ENCODE measurements at places on chromosomes 3 and 15. TPM values are rescaled to one million over a fixed set of nuclear protein-coding genes. Genes with fewer than 3 reads are reported as not detected.

Gene ASB14
- total RNA-seq, result not detected

Gene SEMA3B
- 0.49 TPM for total RNA-seq

Gene LRRC31
- not detected for total RNA-seq

Gene WDR93
- total RNA-seq, result not detected

DNA sequence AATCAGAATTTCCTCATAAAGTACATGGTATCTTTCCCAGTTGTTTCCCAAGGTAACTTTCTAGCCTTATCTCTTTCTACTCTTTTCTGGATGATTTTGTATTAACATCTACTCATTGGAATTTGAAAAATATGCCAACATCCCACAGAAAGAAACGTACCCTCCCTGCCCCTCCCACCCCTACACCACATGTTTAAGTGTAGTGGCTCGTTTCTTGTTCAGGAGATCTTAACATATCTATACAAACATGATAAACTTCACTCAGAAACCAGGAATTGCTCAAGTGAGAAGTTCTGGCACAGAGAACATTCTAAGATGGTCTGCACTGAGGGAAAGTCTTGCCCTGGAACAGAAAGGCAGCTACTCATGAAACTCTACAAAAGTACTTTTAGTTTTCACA, 404.7 kb downstream of the SOX2 start:
- no peak for DNase-seq

- DNase-seq, result no peak
Observed at GRCh38 chr3:193168931-193169330, 72.1 kb upstream of the PLAAT1 start.

GRCh38 chr15:49908236-49908932, 210.6 kb downstream of the ATP8B4 start:
- DNase-seq, result no peak

DNA sequence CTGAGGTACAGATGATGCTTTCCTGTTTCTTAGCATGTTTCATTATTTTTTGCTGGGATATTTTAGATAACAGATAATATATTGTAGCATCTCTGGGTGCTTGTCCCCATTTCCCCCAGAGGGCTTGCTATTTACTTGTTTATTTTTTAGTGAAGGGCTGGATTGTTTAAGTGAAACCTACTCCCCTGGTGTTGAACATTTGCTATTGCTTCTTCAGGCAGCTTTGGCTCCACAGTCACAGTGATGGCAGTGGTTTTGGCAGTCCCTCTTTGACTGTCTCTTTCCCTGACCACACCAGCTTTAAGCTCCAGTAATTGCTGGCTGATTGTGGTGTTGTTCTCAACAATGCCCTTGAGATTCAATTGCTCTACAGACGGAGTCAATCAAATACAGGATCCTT, 128.9 kb downstream of the KLF13 start:
- DNase-seq, result no peak

DNA sequence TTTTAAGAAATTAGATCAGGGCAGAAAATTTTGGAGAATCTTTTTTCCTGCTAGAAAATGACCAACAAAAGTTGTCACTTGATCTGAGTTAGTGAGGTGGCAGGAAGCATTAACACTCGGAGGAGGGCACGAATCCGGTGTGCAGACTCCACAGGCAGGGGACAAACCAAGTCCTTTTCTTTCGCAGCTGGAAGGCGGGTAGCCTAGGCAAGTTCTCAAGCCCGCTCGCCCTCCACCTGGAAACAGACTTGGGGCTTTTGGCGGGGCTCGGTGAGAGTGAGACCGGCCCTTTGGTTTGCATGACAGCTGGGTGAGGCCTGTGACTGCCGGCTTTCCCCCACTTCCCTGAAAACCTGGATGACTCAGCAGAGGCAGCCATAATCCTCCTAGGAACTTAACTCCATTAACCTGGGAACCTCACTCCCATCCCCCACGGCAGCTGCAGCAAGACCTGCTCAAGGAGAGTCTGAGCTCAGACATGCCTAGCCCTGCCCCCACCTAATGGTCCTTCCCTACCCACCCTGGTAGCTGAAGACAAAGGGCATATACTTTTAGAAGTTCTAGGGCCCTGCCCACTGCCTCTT, 134.8 kb downstream of the MFSD1 start:
- no peak for DNase-seq

DNA sequence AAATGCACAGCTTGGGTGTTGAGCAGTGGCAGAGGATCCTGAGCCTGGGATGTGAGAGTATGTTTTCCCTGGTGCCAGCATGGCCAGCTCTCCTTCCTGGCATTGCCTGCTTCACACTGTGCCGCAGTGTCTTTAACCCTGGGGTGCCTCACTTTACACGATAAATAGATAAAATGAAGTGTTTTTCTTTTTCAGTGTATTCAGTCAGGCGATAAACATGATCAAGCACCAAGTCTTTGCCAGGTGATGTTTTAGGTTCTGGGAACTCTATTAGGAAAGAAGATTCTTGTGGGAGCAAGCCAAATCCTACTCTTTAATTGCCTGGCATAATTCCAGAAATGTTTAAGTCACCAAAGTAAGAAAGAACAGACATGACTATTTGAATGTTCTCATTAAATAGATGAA, 14.0 kb downstream of the ABHD6 start:
- no peak for DNase-seq

DNA sequence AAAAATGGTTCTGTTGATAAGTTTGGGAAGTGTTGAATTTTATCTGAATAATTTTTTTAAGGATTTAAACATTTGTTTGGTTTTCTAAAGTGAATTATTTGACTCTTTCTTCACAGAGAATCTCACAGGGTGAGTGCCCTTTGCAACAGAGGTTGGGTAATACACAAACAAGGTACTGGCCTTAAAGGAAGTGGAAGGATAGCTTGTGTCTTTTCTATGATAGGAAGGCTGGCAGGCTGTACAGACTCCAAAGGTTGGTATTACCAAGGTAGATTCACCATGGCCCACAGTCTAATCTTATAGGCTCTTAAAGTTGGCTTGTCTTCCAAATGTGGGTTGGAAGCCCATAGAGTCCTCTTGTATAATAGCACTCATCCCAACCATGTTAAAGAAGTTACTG, 311.5 kb downstream of the SV2B start:
- DNase-seq, result no peak

DNA sequence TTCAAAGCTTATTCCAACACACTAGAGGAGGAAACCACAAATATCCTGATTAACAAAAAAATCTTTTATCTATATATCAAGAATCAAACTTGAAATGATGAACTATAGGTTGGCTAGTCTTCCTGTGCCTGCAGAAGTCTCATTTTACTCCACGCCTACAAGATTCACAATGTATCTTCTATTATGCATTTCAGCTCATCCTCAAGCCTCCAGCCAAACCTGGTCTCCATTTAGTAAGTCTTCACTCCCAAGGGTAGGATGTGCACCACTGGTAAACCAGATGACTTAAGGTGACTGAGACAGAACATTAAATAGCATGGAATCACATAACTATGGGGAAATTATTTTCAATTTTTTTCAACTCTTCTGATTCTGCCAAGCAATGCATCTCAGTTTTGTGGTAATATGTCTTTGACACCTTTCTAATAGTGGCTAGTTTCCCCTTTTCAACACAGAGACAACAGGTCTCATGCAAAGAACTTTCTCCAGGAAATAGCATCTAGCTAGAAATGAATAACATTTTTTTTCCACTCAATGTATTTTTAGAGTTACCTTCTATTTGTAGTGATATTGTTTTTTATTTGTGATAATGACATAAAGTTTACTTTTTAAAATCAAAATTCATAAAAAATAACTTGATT, 166.9 kb downstream of the TNIK start:
- DNase-seq, result no peak

- DNase-seq, result no peak
Observed at GRCh38 chr3:185942396-185942795, 4.6 kb upstream of the TRA2B start.
